ENCODE measurements at places on chromosomes 16 and 17.

GRCh38 chr16:60031740-60032139 is 1297.6 kb upstream of the GOT2 start:
- no peak for DNase-seq

- DNase-seq, result no peak
Observed at GRCh38 chr16:11672206-11673090, 4.2 kb downstream of the SNN start.

DNA sequence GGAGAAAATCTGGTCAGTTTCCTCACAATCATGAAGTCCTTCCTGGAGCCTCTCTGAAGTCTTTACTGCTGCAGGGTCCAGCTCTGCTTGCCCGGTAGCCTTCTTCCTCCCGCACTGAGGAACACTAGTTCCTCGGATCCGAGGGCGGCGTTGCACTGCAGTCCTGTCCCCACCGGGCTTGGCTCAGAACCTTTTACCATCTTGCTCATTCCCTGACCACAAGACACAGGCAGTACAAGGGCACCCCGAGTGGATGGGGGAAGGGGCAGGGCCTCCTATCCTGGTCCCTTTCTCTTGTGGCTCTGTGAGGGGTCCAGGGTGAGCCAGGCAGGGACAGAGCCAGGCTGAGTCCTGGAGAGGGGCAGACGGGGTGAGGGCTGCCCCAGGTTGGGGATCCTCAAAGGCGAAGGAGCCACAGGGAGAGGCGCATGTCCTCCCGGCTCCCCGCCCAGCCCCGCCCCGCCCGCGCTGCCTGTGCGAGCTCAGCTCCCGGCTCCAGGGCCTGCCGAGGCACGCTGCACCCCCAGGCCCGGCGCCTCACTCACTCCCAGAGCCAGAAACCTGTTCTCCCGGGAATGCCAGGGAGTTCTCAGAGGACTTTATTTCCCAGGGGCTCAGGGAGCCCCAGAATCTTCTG is 1.5 kb downstream of the FOXN1 start:
- DNase-seq, result no peak

DNA sequence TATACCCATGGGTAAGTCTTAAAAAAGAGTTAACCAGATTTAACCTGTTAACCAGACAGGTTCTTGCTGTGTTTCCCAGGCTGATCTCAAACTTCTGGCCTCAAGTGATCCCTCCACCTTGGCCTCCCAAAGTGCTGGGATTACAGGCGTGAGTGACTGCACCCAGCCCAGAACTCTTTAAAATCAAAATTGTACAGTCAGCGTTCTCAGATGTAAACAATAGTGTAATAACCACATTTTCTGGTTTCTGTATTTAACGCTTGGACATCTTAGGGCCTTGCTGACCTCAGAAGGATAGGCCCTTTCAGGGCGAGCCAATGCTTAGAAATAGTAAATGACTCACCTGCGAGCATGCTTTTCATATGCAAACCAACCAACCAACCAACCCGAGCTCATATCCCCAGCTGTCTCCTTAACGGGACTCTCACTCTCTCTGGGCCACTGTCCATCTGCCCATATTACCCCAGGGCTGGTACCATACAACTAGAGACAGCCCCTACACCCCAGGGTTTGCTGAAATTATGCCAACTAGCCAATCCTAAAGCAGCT is 415.0 kb upstream of the XYLT1 start:
- DNase-seq, result no peak

DNA sequence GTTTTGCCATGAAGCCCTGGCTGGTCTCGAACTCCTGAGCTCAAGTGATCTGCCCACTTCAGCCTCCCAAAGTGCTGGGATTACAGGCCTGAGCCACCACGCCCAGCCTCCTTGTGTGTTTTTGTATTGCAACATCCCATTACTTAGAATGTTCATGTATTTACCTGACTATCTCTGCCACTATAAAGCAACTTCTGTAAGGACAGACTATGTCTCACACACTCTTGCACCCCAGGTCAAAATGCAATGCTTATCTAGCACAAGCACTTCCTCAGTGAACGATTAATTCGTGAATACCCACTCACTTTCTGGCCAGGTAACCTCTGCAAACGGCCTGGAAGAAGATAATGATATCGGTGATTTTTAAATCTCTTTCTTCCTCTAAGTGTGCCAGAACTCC is 82.6 kb downstream of the NDEL1 start:
- no peak for DNase-seq

- peak; percentile 31 for DNase-seq
Observed at GRCh38 chr17:2594722-2595599, 1.5 kb downstream of the PAFAH1B1 start.

DNA sequence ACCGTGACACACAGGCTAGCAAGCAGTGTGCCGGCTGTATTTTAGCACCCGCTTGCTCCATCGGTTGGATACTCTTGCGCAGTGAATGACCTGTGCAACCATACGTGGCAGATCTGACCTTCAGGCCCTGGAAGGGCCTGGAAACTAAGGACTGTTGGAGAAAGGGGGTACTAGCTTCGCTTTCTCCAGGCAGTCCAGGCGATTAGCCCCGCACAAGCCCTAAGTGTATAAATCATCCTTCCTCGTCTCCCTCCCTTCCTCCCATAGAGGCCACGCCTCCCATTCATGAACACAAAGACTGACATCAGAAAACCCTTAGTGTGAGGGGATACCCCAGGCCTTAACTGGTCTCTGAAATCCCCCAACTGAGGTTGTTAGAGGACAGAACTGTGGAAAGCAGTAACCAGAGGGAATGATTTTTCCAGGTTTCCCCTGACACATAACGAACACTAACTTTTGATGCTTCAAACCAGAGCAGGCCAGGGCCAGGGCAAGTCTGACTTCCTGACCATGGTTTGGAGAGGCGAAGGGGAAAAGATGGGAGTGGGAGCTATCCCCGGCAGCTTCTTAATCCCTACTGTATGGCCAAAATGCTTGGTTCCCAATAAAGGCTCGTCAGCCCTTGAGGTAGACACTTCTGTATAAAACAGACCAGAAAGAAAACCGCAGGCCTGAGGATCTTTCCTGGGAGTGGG is 1.4 kb upstream of the DYNLL2 start:
- no peak for DNase-seq

DNA sequence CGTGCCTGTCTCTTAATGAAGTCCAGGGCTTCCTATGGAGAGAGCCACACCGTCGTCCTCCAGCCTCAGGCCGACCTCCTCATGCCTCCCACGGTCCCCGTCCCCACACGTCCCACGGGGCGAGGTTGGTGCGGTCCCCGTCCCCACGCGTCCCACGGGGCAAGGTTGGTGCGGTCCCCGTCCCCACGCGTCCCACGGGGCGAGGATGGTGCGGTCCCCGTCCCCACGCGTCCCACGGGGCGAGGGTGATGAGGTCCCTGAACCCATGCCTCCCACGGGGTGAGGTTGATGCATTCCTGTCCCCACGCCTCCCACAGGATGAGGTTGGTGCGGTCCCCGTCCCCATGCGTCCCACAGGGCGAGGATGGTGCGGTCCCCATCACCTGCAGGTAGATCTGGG is 20.9 kb downstream of the GALNS start:
- DNase-seq, result no peak

DNA sequence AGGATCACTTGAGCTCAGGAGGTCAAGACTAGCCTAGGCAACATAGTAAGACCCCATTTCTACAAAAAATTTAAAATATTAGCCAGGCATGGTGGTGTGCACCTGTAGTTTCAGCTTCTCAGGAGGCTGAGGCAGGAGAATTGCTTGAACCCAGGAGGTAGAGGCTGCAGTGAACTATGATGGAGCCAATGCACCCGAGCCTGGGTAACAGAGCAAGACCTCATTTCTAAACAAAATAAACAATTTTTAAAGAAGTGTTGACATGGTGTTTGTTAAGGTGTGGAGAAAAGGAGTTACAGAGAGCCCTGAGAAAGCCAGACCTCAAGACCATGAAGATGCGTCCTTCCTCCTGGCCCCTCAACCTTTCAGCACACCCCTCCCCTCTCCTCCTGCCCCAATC is 37.6 kb upstream of the C1QL1 start:
- DNase-seq, result no peak

GRCh38 chr17:17051791-17052461 is 9.7 kb downstream of the MPRIP start:
- DNase-seq, result no peak

DNA sequence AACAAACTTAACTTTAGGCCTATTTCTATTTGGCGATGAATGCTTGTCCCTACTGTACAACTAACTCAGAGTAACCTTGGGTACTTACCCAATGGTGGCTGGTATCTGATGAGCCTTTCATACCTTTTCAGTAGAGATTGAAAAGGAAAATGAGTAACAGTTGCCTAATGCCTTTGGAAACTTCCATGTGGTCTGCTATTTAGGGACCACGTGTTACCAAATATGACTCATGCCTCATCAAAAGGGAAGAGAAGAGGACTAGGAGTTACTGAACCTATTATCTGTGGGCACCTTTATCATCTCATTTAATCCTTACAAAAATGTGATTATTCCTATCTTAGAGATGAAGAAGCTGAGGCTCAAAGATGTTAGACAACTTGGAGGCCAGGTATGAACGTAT is 8.1 kb downstream of the MYOCD start:
- DNase-seq, result no peak

DNA sequence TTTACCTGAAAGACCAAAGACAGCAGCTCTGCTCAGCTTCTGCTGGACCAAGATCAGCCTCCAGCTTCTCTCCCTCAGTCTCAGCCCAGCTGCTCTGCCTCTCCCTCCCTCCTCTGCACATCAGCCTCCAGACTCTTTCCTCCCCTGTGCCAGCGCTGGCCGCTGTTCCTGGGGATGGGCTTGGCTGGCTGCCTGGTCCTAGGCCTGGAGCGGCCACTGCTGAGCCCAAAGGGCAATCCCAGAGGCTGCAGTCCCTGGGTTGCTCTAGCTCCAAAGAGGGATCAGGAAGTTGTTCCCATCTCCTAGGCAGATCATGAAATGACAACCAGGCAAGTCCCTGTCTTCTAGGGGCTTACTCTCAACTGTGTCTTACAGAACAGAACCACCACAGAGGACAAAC is 31.3 kb downstream of the DCUN1D3 start:
- no peak for DNase-seq

- no peak for DNase-seq
Observed at GRCh38 chr16:28164140-28164539, 47.6 kb downstream of the XPO6 start.

GRCh38 chr16:56349086-56349415 is 76.3 kb downstream of the AMFR start:
- DNase-seq, result no peak

GRCh38 chr16:54935266-54935968 is 4.8 kb downstream of the IRX5 start:
- DNase-seq, result no peak

DNA sequence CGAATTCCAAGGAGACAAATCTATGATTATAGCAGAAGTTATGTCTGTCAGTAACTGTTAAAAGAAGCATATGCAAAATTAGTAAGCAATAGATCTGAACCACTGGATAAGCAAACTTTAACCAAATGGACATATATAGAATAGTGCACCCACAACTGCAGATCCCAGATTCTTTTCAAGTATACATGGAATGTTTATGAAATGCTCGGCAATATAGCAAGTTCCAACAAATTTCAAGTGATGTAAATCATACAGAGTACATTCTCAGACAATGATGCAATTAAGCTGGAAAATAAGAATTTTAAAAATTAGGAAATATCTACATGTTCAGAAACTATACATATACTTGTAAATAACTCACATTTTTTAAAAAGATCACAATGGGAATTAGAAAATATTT is 8.4 kb upstream of the HELZ start:
- DNase-seq, result no peak

DNA sequence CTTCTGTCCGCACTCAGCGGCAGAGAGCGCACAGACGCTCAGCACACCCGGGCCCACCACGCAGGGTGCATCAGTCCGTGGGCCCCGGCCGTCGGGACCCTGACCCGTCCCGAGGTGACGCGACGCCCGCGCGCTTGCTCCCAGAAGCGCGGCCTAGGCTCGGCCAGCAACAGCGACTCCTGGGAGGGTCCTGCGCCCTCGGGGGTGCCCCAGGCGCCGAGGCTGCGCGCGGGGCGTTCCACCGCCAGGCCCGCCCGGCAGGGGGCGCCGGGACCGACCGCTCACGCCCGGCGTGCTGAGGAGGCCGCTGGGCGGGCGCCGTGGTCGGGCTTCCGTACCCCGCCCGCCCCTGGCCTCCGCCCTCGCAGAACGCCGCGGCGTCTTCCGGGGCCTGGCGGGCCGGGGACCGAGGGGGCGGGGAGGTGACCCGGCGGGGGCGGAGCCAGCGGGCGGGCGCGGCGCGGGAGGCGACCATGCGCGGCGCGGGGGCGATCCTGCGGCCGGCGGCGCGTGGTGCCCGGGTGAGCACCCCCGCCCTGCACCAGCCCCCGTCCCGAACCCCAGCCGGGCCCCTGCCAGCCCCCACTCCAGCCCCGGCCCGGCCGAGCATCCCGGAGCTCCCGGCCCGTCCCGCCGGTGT is at the start of gene CISD3:
Gene CISD3, plus strand, starts transcription at position 456 of the 640 bp plus-strand sequence. Its CDS starts 18 bp downstream, at position 474.
- peak; percentile 77 for DNase-seq

DNA sequence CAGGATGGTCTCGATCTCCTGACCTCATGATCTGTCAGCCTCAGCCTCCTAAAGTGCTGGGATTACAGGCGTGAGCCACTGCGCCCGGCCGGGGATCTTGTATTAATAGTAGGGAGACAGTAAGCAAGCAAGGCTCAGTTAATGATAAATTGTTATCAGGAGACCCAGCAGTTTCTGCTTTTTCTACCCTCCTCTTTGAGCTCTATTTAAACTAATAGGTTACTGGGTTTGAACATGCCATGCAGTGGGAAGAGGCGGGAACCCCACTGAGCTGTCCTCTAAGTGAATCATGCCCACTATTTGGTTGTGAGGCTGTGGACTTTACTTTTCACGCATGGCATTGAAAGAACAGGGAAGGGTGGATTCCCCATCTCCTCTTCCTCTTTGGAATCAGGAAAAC is 223.9 kb downstream of the WWOX start:
- DNase-seq, result no peak

- DNase-seq, result no peak
Observed at GRCh38 chr17:65799454-65799853, 238.0 kb upstream of the AXIN2 start.

- DNase-seq, result no peak
Observed at GRCh38 chr17:13421581-13422130, 180.1 kb downstream of the HS3ST3A1 start.

- no peak for DNase-seq
Observed at GRCh38 chr17:62891659-62892058, 74.4 kb upstream of the TANC2 start.

DNA sequence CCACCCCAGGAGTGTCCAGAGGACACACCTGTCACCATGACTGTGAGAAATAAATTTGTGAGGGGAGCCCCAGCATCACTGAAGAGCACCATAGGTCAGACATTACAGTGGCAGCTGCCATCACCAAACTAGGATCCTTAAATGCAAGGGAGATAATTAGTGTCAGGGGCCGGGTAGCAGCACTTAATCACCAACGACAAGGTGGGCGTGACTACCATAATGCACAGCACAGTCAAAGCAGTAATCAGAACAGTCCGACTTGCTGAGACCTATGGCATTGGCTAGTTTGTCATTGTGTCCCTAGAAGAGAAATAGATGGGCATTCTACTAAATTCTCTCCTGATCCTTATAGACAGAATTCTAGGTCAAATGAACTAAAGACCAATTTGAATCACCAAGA is 856.7 kb upstream of the GOT2 start:
- no peak for DNase-seq

- no peak for DNase-seq
Observed at GRCh38 chr16:25690552-25691143, 1.1 kb upstream of the HS3ST4 start.

- DNase-seq, result peak; percentile 50
Observed at GRCh38 chr16:83701494-83701893, 106.3 kb upstream of the HSBP1 start.

- no peak for DNase-seq
Observed at GRCh38 chr17:78789663-78790181, 7.6 kb upstream of the CYTH1 start.

Data from Caki2 (cell line).